Fibroblast of the conjunctiva (primary cell): ENCODE measurements at places on chromosomes 16 and 17.
A peak's percentile ranks its signal among the peaks of the same experiment; 100 is the strongest.

GRCh38 chr17:73792994-73793393, 148.7 kb upstream of the SDK2 start:
- no peak for DNase-seq

GRCh38 chr17:82559566-82560251, 40.2 kb downstream of the FOXK2 start:
- DNase-seq: no peak

GRCh38 chr16:11957591-11958395, 7.2 kb upstream of the TNFRSF17 start:
- no peak for DNase-seq

DNA sequence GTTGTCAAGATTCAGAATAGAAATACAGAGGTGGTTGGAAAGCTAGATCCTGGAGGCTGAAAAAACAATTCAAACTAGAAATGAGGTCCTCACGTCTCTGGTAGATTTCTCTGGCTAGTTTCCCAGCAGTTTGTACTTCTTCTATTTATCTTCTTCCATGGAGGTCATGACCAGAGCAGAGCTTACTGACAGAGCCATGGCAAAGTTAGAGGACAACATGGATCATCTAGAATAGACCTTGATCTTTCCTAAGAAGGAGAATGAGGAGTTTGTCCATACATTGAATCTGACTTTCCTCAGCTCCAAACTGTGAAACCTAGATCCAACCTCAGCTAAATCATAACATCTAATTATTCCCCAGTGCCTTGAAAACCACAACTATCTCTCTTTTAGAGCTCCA, 900.8 kb upstream of the GOT2 start:
- DNase-seq: no peak

GRCh38 chr17:17576772-17577234, 14.7 kb downstream of the PEMT start:
- no peak for DNase-seq

DNA sequence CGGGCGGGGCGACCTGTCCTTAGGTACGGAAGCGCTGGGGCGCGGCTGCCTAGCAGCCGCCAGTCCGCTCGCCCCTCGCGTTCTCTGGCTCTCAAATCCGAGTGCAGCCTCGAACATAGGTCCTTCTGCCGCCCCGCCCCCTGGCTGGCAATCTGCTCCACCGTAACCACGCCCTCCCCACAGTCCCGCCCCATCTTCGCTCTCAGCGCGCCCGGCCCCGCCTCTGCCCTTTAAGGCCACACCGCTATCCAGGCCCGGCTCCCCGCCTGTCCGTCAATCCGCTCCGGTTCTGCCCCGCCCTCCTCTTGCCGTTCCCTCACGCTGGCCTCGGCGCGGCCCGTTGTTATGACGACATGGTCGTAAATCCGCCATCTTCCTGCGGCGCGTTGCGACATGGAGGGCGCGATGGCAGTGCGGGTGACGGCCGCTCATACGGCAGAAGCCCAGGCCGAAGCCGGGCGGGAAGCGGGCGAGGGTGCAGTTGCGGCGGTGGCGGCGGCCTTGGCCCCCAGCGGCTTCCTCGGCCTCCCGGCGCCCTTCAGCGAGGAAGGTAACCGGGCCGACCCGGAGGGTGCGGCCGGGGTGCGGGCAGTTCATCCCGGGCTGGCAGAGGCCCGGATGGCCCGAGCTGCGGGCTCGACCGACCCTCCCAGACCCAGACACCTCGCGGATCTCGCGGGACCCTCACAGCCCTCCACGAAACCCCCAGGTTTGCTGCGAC, at the start of gene E4F1:
Gene E4F1 (plus strand): TSS at position 371 of the 721 bp plus-strand sequence. CDS start 23 bp downstream, at position 394.
- peak; percentile 99 for DNase-seq

DNA sequence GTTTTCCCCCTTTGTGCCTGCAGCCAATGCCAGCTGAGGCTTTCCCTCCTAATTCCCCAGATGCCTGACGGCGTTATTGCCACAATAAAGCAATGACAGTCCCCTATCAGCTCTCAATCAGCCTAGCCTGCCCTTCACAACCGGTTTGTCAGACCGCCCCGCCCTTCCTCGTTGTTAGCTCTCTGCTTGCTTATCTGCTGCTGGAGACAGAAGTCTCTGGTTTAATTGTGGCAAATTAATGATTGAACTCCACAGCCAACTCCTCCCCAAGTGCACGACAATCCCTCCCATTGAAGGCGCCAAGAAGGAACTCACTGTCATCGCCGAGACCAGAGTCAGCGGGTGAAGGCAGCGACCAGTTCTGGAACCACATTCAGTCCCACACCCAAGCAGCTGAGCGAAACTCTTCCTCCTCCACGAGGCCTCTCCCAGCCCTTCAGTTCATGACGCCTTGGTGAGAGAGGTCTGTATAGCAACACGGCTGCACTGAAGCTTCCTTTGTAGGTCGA, 474.4 kb downstream of the SLC39A11 start:
- no peak for DNase-seq

DNA sequence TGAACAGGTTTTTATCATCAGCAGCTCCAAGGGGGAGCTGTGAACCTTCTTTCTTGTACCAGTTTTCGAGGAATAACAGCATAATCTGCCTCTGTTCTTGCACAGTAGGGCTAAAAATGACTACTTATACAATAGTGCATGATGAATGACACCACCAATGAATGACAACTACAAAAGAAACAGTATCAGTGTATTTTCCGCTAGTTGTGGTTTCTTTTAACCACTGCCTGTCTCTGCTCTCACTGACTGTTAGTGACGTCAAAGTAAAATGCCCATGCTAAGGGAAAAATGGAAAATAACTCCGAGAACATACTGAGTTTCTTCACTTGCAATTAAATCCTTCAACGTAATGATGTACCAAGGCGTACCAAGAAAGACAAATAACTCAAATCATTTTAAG, 294.9 kb downstream of the MAP2K6 start:
- DNase-seq: no peak

GRCh38 chr17:35433075-35433894, 985 bp upstream of the SLFN12 start:
- DNase-seq: peak; percentile 99

- no peak for DNase-seq
Measured at GRCh38 chr17:39946551-39947330, 16.1 kb upstream of the GSDMA start.

DNA sequence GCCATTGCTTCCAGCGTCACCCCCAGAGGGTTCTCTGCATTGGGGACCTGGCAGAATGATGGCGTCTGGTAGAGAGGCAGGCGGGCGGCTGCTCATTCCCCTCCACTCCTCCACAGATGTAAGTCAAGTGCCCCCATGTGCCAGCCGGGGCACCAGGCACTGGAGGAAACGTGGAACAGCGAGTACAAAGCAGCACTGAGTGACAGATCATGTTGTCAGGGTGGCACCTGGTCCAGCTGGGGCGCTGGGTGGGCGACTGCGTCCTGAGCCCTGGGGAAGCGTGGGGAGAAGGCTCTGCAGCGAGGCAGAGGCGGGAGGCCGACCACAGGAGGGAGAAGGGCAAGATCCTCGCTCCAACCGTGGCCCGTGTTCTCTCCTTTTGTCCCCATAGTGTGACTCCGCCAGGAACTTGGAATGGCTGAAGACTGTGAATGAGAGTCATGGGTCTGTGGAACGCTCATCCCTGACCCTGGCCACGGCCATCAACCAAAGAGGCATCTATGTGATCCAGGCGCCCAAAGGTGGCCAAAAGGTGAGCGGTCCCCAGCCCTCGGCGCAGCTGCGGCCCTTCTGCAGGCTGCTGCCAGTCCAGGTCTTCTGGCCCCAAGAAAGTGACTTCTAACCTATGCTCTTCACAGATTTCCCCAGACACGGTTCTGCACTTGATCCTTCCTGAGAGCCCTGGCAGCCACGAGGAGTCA, 76.7 kb downstream of the RNF213 start:
- no peak for DNase-seq

- no peak for DNase-seq
Measured at GRCh38 chr16:22813948-22814710, at the start of gene HS3ST2. HS3ST2 (plus strand) TSS chr16:22814162; CDS start chr16:22814611, 449 bp downstream.

DNA sequence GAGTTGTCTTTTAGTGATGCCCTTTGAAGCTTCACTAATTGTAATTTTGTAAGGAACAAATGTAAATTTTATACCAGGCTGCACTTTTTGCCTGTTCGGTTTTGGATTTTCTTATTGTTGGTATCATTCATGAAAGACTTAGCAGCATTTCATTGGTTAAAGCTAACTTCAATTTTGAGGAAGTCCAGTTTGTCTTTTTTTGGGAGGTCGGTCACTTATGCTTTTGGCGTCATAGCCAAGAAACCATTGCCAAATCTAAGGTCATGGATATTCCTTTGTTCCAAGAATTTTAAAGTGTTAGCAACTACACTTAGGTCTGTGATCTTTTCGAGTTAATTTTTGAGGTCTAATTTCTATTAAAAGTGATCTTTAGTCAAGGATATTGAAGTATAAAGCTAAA, 77.1 kb downstream of the PRKCA start:
- no peak for DNase-seq

GRCh38 chr16:22206842-22207714, 1.0 kb downstream of the EEF2K start:
- peak; percentile 67 for DNase-seq

- no peak for DNase-seq
Measured at GRCh38 chr16:81876273-81876900, 97.3 kb downstream of the PLCG2 start.

GRCh38 chr17:17207998-17208397, 1.9 kb upstream of the PLD6 start:
- no peak for DNase-seq

DNA sequence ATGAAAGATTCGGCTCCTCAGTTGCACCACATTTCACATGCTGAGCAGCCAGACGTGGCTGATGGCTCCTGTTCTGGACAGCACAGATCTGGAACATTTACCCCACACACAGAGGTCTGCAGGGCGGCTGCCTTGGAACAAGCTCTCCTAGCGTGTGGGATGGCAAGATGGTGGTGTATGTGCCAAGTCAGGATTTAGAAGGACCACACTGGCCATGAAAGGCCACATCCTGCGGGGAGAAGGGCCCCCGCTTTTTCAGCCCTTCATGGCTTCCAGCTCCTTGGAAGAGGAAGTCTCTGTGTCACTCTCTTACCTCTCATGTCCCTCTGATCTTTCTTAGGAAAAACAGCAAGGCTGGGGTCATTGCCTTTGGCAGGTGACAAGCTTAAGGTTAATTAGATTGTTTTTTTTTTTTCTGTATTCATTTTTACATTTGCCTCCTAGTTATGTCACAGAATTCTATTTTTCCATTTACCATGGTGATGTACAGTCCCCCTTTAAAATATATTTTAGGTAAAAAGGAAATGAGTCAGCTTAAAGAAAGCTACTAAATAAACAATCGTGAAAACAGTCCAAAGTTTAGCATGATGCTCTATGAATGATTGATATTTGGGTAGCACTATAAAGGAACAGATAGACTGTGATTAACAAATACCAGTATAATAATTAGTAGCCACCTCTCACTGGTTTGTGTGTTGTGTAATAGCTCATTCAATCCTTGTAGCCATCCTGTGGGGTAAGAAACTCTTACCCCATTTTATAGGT, 396.6 kb downstream of the CPPED1 start:
- DNase-seq: no peak

DNA sequence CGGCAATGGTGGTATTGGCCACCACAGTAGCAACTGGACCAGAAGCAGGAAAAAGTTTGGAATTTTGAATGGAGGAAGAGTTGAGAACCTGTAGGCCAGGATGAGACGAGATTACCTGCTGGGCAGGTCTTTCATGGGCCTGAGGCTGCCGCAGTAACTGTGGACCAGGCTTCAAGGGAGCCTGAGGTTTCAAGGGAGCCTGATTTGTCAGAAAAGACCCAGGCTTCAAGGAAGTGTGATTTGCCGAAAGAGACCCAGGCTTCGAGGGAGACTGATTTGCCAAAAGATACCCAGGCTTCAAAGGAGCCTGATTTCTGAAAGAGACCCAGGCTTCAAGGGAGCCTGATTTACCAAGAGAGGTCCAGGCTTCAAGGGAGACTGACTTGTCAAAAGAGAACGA, 66.6 kb upstream of the ARL4D start:
- DNase-seq: no peak

- peak; percentile 22 for DNase-seq
Measured at GRCh38 chr17:74493331-74493833, 26.9 kb downstream of the CD300A start.

DNA sequence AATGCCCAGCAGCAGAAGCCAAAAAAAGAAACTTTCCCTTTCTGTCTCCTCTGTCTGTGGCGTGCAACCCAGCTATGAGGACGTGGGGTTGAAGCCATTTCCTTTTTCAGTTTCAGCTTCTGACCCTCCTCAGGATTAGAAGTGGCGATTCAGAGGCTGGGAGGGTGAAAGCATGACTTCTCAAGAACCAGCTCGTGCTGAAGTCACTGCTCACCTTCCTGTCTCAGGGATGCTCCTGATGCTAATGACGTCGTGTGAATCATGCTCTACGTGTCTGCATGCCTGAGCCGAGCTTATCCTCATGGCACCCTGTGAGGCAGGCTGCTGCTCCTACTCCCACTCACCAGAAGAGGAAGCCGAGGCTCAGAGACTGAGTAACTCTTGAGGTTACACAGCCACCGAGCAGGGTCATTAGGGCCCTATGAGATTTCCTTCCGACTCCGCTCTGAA, 5.7 kb upstream of the LPO start:
- no peak for DNase-seq

DNA sequence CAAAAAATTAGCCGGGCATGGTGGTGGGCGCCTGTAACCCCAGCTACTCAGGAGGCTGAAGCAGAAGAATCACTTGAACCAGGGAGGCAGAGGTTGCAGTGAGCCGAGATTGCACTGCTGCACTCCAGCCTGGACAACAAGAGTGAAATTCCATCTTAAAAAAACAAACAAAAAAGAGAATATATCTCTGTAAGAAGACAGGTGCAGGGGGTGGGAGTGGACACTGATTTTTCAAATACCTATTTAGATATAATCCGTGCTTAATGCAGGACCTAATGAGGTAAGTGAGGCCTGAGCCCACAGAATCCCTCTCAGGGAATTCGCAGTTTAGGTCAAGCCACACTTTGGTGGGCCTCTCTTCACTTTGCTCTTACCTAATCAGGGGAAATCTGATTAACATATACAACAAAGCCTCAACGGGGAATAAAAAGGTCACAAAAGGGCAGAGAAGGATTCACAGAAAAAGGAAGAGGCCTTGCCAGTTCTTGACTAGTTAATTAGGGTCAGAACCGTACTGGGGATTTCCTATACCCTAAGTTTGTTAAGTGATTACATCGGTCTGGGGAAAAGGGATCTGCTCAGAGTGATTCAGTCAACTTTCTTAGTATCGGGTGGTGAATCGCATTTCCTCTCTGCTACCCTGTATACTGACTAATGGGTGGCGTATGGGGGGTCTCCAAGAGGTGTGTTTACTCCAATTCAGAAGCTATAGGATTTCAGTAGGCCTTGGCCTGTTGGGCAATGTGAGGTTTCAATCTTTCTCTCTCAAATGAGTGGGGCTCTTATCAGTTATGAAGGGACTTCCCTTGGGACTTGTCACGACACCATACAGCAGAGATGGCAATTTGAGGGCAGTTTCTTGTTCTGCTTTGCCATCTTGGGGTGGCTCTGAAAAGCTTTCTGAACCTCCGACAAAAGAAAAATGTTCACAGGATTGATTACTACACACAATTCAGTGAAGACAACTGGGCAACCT, 1.9 kb upstream of the NFAT5 start:
- DNase-seq: no peak
